Stimulated activated CD4-positive, alpha-beta T cell treated with anti-CD3 and anti-CD28 coated beads, Interleukin-2, amount 100 ng/mL, for 48 hours (primary cell): ENCODE measurements at places on chromosomes 3 and 15.

DNA sequence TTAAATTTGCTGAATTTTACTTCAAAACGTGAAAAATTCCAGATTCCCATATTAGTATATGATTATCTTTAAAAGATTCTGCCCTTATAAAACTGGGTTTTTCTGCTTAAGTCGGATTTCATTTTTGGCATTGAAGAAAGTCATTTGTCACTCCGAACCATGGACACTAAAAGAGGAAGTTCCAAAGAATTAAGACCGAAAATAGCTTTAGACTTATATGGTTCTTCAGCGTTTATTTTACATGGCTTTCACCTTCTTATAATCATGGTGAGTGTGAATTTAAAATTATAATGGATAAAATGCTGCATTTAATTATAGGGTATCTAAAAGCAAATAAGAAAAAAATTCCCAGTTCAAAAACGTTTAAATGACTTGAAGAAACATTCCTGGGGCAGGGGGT, 1.0 kb downstream of the C3orf38 start:
- DNase-seq = no peak

DNA sequence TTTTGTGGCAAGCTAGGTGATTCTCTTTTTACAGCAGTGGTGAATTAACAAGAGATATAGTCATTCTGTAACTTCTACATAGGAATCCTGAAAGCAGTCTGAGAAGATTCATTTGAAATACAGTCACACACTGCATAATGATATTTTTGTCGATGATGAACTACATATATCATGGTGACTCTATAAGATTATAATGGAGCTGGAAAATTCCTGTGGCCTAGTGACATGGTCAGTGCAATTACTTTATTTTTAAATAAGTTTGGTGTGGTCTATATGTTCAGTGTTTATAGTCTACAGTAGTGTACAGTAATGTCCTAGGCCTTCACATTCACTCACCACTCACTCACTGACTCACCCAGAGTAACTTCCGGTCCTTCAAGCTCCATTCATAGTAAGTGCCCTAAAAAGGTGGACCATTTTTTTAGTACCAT, 511.4 kb upstream of the MCTP2 start:
- no peak for DNase-seq

DNA sequence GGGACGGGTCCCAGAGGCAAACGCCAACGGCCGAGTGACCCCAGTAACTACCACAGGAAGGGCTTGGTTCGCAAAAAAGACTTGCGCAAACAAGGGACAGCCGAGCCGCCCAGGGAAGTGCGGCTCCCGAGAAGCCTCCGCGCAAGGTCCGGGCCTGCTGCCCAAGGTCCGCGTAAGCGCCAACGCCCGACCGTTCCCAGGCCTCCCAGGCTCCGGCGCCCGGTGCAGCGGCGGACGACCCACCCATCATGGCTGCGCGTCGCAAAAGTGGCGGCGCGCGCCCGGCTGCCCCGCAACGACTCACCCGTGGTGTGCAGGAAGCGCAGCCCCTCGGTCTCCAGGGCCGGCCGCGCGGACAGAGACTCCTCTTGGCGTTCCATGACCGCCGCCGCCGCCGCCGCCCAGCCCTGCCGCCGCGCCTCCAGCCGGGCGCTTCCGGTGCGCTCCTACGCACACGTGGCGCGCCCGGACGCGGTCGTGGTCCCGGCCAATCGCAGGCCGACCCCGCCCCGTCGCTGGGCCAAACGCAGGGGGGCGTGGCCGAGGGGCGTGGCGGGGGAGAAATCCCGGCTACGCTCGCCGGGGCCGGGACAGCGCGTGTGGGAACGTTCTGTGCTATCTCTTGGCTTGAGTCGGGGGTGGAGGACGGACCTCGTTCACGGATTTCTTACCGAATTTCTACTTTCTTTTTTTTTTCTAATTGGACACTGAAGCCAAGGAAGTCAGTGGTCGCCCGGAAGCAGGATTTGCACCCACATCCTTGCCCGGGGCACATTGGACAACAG, at the start of gene SELENOS:
TSS of gene SELENOS (minus strand) at position 448 of the 785 bp plus-strand sequence. CDS start at position 380, 68 bp downstream.
- DNase-seq = peak; percentile 89

GRCh38 chr15:44584162-44584749, 47.3 kb downstream of the EIF3J start:
- peak; percentile 44 for DNase-seq
